ENCODE measurements at places on chromosomes 4 and X.

GRCh38 chr4:119205690-119206089 lies 6.8 kb upstream of the USP53 start:
- no peak for DNase-seq

DNA sequence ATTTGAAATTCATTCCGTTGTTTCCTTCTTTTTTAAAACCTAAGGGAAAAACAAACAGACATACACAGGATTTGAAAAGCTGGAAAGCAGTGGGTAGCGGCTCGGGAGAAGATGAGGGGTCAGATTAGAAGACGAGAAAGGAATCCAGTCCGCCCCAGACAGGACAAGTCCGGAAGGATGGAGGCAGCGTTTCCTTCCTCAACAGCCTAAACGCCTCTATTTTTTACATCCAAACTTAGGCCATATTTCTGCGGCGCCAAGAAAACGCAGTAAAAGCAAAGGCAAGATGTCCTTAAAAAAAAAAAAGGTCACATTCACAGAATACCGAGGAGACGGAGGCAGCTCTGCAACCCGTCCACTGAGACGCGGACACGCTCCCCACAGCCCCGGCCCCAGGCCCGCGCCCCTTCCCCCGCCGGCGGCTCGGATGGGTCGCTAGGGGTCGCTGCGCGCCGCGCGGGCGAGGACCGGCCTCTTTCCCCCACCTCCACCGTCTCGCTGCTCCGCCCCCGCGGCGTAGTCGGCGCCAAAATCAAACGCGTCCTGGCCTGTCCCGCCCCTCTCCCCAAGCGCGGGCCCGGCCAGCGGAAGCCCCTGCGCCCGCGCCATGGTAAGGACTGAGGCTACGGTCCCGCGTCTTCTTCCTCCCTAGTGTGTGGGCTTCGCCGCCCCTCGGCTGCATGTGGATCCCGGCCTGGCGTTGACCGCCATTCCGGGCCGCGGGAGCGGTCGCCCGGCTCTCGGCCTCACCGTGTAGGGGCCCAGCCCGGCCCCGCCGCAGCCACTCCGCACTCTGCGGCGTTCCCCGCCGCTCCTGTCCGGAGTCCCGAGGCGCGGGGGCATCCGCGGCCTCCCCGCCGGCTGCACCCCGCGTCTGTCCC lies at the start of gene MND1:
TSS of gene MND1 (plus strand) at position 558 of the 881 bp plus-strand sequence. CDS start at position 608, 50 bp downstream.
- DNase-seq, result peak; percentile 87

GRCh38 chr4:169024762-169025161 lies 14.7 kb upstream of the CBR4 start:
- peak; percentile 41 for DNase-seq

- DNase-seq, result no peak
Observed at GRCh38 chr4:165343353-165344191, 16.1 kb downstream of the MSMO1 start.

- no peak for DNase-seq
Observed at GRCh38 chr4:61666244-61666643, 466.1 kb downstream of the ADGRL3 start.

- DNase-seq, result no peak
Observed at GRCh38 chrX:46485897-46486296, 59.3 kb downstream of the ZNF674 start.

GRCh38 chr4:122687531-122688061 lies 44.9 kb upstream of the BBS12 start:
- no peak for DNase-seq

DNA sequence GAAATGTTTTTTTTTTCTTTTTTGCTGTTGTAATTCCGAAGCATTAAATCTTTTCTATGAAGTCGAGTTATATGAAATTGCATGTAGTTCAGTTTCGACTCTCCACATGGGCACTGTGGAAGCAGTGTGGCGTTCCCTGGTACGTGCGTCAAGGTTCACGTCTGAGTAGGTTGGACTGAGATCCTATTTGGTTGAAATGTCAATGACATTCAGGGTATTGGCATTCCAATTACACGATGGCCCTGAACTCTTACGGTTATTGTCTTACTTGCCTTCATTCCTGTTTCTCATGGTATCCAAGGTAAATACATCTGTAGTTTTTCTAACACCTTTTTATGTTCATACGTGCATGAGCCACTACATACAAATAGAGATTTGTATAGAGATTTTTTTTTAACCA lies 128.8 kb downstream of the SORBS2 start:
- DNase-seq, result no peak

- no peak for DNase-seq
Observed at GRCh38 chrX:77924320-77924859, 13.9 kb downstream of the ATP7A start.

- DNase-seq, result no peak
Observed at GRCh38 chrX:82945332-82945731, 562.8 kb upstream of the POU3F4 start.

GRCh38 chr4:154982187-154983047 lies 201.3 kb downstream of the RBM46 start:
- DNase-seq, result peak; percentile 43

DNA sequence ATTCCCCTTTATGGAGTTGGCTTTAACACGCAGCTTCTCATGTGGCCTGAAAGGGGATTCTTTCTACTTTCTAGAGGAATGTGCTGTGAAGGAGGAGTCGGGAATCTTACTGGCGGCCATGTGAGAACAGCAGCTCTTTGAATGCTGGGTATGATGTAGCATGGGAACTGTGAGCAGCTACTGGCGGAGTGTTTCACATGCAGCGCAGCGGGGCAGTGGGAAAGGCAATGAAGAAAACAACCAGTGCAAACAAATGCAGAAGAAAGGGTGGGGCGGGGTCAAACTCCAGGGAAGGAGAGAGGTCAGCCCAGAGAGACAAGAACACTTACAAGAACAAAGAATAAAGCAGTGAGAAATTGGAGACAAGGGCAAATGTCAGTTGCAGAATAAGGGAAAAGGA lies 363.8 kb upstream of the FTHL17 start:
- no peak for DNase-seq

DNA sequence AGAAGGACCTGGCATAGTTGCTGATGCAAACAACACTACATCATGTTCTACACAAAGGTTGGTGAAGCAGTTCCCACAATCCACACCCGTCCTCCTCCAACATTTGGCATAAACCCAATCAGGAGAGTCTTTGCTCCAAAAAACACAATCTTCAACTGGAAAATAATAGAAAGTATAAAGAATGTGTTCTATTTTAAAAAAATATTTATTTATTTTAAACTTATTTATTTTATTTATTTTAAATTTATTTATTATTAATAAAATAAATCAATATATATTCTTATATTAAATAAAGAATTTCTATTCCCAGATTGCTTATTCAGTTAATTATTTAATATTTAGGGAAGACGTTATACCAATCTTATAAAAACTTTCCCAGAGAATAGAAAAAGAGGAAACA lies 1753.7 kb upstream of the AGA start:
- DNase-seq, result no peak

GRCh38 chr4:15482842-15483241 lies 13.2 kb downstream of the CC2D2A start:
- DNase-seq, result no peak

- no peak for DNase-seq
Observed at GRCh38 chrX:68675571-68675970, 28.1 kb downstream of the STARD8 start.

- DNase-seq, result no peak
Observed at GRCh38 chr4:188403272-188403671, 264.0 kb downstream of the TRIML1 start.

DNA sequence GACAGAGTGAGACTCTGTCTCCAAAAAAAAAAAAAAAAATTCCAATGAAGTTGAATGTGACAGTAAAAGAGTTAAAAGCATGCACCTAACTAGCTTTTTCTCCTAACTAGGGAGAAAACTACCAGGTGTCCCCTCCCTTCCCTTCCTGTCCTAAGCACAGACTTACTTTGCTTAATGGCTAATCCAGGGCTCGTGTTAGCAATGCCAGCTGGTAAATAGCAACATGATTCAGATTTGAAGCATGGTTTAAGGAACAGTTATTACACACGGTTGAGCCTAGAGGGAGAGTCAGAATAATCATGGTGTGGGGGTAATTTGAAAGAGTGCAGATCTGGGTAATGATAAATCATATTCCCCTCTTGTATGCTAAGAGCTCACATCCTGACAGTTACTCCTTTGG lies 338.3 kb downstream of the STIM2 start:
- DNase-seq, result no peak

GRCh38 chr4:6857009-6857882 lies 52.4 kb upstream of the TBC1D14 start:
- DNase-seq, result no peak

GRCh38 chr4:55545641-55546505 lies 836 bp downstream of the CLOCK start:
- DNase-seq, result peak; percentile 69

DNA sequence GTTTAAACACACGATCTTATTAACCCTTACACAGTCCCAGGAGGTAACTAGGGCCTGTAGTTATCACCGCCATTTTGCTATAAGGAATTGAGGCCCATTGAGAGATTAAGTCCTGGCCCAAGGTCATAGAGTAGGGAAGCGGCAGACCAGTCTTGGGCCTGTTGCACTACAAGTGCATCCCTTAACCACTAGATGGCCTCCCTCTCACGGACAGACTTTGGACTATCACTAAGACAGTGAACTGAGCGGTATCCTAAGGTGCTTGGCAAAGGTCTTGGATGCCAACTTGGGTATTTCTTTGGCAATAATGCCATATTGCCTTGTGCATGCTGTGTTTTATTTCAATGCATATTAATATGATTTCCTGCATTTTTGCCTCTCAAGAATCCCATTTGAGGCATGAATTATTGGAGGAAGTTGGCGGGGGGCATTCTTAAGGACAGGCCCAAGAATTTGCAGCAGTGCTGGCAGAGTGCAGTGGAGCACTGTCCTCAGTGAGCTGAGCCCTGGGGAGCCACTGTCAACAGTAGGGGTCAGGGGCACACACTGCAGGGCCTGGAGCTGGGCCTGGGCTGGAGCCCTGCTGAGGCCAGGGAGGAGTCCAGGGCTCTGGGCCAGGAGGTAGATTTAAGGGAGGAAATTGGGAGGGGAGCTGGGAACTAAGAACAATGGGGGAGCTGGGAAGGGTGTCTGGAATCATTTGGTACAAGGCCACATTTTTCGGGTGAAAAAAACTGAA lies 147.4 kb downstream of the SMIM20 start:
- peak; percentile 45 for DNase-seq

DNA sequence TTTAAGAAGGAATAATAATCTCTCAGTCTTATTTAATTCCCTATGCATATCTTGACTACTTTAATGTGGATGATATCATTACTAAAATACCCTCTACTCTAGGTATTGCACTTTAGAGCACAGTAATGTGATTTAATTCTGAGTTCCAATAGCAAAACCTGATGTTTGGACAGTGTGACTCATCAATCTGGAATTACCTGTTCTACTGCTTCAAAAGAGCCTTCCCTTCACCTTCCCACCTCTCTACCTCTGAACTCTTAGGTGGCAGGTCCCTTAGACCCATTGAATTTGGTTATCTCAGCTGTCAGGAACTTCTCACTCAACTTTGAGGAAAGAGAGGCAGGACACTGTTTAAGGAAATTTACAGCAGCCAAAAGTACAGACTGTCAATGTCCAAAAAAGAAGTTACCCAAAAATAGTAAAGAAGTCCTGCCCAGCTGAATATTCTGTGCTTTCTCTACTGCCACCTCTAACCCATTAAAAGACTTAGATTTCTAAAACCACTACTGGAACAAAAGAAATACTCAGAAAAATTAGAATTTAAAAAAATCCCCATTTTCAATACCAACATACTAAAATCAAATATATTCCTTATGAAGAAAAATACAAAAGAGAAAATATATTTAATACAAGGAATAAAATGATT lies 123.1 kb upstream of the GPM6A start:
- no peak for DNase-seq

GRCh38 chrX:30364229-30364628 lies 55.0 kb upstream of the NR0B1 start:
- DNase-seq, result no peak

GRCh38 chr4:99591757-99592156 lies 17.1 kb downstream of the MTTP start:
- DNase-seq, result no peak

DNA sequence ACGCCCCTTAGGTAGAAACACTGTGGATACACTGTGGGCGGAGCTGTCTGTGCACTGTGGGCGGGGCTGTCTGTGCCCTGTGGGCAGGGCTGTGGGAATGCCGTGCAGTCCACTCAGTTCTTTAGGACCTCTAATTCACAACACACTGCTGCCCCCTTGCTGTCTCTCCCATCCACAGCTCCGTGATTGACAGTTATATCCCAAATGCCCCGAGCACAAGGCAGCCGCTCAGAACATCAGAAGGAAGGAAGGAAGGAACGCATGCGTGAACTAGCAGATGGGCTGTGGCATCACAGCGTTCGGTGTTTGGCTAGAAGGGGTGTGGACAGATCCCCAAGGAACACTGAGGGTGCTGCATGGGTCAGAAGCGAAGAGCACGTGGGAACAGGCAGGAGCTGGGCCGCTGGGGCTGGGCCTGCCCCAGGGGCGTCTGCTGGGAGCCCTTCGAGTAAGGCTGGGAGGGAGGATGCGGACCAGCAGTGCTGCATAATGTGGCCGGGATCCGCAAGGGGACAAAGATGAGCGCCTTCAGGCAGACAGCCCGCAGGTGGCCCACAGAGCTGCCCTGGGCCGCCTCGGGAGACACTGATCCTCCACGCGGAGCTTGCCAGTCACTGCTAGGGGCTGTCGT lies 29.8 kb downstream of the ACOX3 start:
- DNase-seq, result peak; percentile 60

DNA sequence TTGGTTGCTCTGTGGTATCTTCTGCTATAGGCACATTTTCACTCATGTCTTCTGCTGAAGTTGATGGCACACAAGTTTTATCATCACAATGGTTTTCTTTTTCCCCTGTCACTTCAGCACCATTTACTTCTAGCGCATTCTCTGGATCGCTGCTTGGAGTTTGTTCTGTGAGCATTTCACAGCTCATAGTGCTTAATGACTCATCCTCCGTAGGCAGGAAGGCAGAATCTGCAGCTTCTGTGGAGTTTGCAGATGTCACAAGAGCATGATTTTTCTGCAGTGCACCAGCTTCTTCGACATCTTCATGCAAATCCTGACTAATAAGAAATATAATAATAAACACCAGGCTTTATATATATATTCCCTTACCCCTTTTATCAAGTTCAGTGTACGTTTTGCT lies 83.6 kb downstream of the CHM start:
- peak; percentile 64 for DNase-seq

DNA sequence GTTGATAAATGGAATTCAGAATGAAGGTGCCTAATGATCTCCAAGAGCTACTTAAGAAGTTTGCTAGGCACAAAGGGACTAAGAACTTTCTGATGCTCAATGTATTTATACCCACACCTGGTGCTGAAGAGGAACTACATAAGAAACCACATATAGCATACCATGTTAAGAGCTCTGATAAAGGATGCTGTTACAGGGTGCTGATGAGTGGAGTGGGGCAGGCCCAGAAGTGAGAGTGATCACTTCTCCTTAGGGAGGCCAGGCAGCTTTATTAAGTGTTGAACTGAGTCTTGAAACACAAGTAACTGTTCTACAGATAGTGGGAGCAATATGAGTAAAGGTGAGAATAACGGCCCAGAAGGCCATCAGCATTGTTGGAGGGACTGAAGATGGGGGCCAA lies 68.3 kb upstream of the CHRDL1 start:
- DNase-seq, result no peak

DNA sequence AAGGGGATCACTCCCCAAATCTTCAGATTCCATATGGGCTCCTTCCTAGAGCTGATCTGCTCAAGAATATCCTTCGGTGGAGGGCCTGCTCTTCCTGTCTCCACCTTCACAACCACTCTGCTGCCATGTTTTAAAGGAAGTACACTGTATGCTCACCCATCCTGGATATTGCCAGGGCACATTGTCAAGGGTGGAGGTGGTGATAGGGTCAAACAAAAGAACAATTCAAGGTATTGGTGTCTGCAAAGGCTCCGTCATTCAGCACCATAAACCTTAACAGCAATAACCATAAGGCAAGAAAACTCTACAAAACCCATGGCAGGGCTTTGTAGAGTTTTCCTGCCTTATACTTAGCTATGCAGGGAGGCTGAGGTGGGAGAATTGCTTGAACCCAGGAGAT lies 18.9 kb downstream of the NAAA start:
- DNase-seq, result no peak
